ENCODE measurements at places on chromosomes 1 and 21.

DNA sequence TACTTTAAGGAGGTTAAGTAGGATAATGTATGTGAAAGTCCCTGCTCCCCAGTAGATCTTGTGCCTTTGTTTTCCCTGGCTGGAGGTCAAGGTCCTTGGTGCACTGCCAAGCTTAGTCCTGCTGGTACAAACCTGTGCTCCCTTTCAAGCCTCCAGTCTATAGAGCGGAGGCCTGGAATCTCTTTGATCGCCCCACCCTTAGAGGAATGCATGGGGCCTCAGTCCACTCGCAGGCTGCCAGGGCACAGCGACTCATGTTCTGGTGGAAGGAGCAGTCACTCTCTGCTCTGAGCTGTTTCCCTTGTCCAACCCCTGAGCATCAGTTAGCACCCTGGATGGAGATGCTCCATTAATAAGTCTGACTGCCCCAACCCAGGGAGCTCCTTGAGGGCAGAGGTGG, 121.8 kb downstream of the HMGB4 start:
- no peak for DNase-seq

DNA sequence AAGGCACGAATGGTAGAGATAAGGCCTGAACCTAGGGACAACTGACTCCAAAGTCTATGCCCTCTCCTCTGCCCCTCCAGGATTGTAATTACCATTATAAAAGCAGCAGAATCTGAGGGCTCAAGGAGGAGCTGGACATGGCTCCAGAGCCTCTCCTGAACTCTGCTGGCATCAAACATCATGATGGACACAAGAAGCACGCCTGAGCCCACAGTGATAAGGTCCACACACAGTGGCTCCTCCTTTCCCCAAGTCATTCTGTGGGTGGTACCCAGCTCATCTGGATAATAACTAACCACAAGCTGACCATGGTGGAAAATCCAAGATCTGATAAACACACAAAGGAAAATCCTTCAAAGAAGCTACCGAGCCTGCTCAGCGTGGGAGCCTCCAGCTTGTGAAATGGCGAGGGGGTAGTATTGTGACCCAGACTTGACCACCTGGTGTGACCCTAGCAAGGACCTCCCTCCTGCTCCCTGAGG, 85.2 kb downstream of the HIVEP3 start:
- DNase-seq: no peak

DNA sequence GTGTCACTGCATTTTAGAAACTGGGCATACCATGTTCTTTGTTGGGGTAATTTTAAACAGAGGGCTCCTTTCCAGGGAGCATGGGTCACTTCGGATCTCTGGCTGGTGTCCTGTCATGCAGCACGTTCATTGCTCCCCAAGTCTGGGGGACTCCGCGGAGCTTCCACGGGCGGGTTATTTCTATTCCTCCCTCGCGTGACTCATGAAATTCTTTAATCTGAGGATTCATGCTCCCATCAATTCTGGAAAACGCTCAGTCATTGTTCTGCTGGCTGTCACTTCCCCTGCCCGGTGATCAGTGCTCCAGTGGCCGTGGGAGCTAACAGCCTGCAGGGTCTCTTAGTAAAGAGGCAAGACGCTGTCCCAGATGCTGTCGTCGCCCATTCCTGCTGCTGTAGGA, 28.1 kb downstream of the CFAP74 start:
- DNase-seq: no peak

GRCh38 chr1:28509705-28510272, 3.9 kb downstream of the RCC1 start:
- no peak for DNase-seq

- no peak for DNase-seq
These were observed 4.0 kb downstream of the S100A16 start for GRCh38 chr1:153608742-153609584.

- DNase-seq: no peak
These were observed 30.1 kb upstream of the LAMC2 start for GRCh38 chr1:183155939-183156338.

DNA sequence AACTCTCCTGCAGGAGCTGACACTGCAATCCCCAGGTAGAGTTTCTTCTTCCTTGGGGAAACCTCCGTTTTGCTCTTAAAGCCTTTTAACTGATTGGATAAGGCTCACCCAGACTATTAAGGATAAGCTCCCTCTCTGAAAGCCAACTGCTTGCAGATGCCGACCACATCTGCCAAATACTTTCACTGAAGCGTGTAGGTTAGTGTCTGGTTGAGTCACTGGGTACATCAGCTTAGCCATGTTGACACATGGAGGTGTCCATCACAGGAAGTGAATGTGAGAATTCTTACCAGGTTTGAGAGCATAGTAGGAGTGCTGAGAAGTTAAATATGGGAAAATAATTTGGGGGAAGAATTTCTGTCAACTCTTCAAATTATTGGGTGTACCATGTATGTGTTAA, 202.0 kb downstream of the AJAP1 start:
- DNase-seq: no peak

- DNase-seq: no peak
These were observed 177.3 kb upstream of the HMGB4 start for GRCh38 chr1:33686551-33686950.

DNA sequence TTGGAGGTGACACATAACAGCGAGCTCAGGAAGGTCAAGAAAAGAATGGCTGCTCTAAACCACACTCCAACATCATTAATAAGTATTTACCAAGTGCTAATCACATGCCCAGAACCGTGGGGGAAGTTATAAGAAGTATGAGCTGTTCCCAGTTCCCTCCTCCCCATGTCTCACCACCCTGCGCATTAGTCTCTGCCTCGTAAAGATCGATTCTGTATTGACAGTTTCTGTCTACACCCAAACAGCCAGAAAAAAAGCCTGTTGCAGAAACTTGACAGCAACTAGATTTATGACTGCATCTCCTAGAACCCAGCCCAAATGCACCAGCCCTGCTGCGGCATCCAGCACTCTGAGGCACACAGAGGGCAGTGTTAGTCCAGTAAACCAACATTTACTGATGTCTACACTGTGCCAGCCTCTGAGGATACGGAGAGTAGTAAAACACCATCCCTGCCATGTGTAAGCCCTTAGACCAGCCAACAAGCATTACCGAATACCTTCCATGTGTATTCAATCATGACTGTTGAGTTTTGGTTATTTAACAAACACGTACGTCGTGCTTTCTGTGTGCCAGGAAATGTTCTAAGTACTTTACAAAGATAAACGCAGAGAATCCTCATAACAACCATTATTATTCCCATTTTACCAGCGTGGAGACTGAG, 63.6 kb upstream of the ZBTB40 start:
- DNase-seq: no peak

GRCh38 chr1:158274797-158275196, 14.9 kb upstream of the CD1C start:
- no peak for DNase-seq

DNA sequence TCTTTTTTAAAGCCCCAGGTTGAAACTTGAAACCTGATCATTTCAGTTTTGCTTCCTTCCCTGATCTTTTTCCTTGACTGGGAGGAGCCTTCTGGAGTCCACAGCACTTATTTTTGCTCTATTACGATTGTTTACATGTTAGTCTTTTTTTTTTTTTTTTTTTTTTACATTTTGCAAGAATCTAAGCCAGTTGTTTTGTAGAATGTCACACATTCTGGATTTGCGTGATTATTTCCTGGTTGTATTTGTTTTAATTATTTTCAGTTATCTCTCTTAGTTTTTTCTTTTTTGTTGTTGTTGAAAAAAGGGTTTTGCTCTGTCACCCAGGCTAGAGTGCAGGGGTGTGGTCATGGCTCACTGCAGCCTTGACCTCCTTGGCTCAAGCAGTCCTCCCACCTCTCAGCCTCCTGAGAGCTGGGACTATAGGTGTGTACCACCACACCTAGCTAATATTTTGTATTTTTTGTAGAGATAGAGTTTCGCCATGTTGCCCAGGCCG, 32.8 kb downstream of the OSBPL9 start:
- DNase-seq: no peak

DNA sequence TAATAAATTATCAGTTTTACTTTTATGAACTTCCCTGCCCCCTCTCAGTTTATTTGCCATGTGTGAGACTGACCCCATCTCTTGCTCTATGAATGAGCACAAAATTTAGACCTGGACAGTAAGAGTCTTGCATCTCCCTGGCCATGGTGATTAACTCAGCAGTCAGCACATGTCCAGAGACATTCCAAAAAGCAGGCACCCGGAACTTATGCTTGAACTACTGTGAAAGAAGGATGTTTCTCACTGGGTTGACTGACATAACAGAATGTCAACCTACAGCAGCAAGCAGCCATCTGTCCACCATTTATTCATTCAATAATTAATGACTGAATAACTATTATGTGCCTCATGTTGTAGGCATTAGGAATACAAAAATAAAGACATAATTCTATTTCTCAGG, 11.3 kb upstream of the SEC16B start:
- no peak for DNase-seq

DNA sequence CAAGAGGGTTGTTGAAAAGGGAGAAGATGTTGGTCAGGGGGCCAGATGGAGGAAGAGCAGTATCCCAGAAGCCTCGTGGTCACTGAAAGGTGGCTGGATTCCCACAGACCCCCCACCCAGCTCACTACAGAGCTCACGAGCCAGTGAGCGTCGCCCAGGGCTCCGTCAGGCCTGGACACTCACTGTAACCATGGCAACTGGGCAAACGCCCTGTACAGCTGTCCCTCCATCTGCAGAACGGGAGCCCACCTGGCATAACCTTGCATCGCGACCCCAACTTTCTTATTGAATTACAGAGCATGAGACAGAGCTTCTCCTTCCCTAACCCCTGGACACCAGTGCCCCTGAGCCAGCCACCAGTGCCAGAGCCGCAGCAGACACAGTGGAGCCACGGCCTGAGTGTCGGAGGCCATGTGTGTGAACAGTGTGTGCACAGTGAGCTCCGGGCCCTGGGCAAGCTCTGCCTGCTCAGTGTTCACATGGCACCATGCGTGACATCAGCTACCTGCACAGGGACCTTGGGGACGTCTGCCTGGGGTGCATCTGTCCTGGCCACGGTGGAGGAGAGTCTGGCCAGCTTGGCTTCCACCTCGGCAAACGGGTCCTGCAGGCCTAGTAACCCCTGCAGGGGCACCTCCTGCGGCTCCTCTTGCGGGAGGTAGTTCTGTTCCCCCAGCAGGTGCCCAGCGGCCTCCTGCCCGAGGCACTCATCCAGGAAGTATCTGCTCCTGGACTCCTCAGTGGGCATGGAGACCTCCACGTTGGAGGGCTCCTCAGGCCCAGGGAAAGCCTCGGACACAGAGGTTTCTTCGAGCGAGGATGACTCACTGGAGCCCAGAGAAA, 25.9 kb upstream of the DDOST start:
- DNase-seq: no peak

DNA sequence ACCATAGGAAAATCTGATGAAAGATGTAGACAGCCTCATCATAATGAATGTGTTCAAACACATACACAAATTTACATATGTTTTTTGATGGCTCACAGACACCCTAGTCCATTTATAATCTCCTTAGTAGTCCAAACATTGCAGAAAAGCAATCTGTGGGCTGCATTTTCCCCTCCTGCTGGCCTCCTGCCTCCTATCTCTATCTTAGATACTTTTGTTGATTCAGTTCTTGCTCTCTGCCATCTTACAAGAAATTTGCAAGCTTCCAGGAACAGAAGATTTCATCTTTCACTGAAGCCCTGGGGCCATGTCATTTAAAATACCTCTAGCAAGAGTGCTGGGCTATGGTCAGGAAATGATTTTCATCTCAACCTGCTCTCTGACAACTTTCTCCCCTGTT, 50.6 kb downstream of the DUSP10 start:
- no peak for DNase-seq

- DNase-seq: peak; percentile 23
These were observed at the start of gene SLAMF8 for GRCh38 chr1:159826441-159827101. Gene SLAMF8, plus strand, starts transcription at chr1:159826873. Its CDS starts 26 bp downstream, at chr1:159826899.

DNA sequence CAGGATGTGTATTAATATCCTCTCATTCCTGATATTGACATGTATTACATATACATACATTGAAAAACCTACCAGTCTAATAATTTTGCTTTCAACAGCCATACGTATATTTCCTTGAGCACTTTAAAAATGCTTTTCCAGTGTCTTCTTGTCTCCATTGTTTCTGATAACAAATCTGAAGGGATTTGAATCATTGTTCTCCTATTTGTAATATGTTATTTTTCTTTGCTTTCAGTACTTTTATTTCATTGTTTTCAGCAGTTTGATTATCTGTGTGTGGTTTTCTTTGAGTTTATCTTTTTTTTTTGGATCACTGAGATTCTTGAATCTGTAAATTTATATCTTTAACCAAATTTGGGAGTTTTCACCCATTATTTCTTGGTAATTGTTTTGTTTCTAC, 65.3 kb downstream of the RABGAP1L start:
- DNase-seq: no peak

DNA sequence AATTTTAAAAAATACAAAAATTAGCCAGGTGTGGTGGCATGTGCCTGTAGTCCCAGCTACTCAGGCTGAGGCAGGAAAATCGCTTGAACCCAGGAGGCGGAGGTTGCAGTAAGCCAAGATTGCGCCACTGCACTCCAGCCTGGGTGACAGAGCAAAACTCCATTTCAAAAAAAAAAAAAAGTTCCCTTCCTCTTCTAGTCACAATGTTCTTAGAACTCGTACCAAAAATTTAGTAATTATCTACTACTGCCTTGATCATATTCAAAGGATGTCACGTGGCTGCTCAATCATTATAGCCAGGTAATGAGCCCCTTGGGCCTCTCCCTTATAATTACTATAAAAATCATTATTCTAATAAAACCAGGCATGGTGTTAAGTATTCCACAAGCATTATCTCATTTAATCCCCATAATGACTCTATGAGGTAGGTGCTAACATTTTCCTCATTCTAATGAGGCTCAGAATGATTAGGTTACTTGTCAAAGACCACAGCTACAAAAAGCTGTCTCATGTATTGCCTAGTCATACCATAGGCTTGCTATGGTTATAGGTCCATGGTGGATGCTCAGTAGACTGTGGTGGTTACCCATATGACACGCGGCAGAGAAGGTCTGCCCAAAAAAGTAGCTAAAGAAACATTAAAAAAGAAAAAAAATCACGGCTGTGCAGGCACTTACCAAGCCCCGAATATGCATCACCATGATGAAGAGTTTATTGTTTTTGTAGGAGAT, 15.5 kb upstream of the PPP1R15B start:
- DNase-seq: no peak

DNA sequence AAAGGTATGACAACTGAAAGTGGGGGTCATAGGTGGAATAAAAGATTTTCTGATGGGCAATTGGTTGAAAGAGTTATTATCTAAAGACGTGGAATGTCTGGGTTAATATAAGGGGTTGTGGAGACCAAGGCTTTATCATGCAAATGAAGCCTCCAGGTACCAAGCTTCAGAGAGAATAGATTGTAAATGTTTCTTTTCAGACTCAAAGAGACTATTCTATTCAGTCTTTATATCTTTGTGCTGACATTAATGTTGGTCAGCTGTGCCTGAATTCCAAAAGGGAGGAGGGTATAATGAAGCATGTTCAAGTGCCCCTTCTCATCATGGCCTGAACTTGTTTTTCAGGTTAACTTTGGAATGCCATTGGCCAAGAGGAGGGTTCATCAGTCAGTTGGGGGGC, 145.3 kb downstream of the SETD4 start:
- DNase-seq: no peak

DNA sequence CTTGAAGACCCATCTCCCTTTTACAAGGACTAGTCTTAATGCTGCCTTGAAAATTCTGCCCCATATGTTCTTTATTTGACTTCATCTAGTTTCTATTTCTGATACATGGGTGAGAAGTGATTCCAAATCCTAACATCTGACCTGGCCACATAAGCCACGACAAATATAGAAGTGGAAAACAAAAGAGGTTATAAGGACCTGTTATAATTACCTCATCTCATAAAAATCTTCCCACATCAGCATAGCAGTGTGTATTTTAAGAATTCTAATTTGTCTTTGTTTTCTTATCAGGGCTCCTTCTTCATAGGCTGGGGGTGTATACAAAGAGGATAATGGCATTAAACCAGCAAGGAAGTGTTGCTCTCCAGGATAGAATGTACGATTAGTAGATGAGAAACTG, 1007.4 kb downstream of the TTLL7 start:
- DNase-seq: no peak
